ENCODE measurements at places on chromosomes 1 and 21. TPM values are rescaled to one million over a fixed set of nuclear protein-coding genes. Genes with fewer than 3 reads are reported as not detected.

SLC45A3 gene
- 0.05 TPM for total RNA-seq

ADGRL2 gene
- total RNA-seq = not detected

CASQ1 gene
- total RNA-seq = not detected

RASSF5 gene
- total RNA-seq = 210 TPM

BSND gene
- total RNA-seq = not detected

GBP6 gene
- total RNA-seq = 0.29 TPM

MCOLN3 gene
- 11.0 TPM for total RNA-seq

SAMD13 gene
- total RNA-seq = 0.24 TPM

NMNAT2 gene
- total RNA-seq = 0.14 TPM

DENND1B gene
- total RNA-seq = 22.9 TPM

LCE3E gene
- total RNA-seq = not detected

INAVA gene
- total RNA-seq = not detected

GPR61 gene
- 0.50 TPM for total RNA-seq

COL16A1 gene
- not detected for total RNA-seq

STYXL2 gene
- total RNA-seq = not detected

PPCS gene
- 46.1 TPM for total RNA-seq

SPATC1L gene
- total RNA-seq = 7.8 TPM

Data from activated naive CD4-positive, alpha-beta T cell treated with anti-CD3 and anti-CD28 coated beads, Interleukin-2, amount 10 ng/mL, durations not matched to agents 5 hours and 36 hours (primary cell).